Lung microvascular endothelial cell (primary cell): ENCODE measurements at places on chromosomes 5 and 9. TPM values are rescaled to one million over a fixed set of nuclear protein-coding genes. Genes with fewer than 3 reads are reported as not detected.

FGF10 gene
- total RNA-seq: not detected in 2 replicates

HAVCR1 gene
- total RNA-seq: not detected in 2 replicates

DNA sequence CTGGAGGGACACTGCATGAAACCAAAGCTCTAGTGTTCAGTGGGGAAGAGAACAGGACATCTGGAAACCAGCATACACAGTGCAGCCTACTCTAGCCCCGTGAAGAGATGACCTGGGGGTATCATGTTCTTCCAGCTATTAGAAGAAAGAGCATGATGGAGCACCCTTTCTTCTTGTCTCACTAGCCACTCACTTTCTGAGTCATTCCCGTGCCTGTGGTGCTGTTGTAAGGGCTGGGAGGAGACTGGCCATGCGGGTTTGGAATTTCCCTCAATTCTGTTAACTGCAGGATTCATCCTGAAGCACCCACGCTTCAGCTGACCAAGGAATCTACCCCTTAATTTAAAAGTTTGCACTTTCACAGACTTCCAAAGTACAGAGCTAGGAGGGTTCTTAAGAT lies 137.0 kb downstream of the COL23A1 start:
- no peak for DNase-seq

DNA sequence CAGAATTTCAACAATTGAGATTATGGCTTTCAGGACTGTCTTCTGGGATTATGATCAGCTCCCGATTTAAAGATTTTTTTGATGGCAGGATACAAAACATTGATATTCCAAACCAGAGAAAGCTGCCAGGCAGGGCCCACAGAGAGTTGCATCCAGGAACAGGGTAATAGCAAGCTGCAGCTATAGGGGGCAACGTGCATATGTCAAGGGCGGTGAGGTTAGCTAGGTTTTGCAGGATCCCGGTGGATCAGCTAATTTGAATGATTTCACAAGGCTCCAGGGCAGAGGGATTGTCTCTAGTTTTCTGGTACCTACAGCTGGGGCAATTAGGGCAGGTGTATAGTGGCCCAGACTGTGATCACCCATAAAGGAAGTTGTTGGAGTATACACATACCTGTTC lies 339.4 kb downstream of the CHSY3 start:
- DNase-seq: no peak

GRCh38 chr5:99815-100214 lies 7.8 kb downstream of the PLEKHG4B start:
- DNase-seq: no peak

- DNase-seq: no peak
Measured at GRCh38 chr5:40124367-40124766, 555.3 kb upstream of the PTGER4 start.

DNA sequence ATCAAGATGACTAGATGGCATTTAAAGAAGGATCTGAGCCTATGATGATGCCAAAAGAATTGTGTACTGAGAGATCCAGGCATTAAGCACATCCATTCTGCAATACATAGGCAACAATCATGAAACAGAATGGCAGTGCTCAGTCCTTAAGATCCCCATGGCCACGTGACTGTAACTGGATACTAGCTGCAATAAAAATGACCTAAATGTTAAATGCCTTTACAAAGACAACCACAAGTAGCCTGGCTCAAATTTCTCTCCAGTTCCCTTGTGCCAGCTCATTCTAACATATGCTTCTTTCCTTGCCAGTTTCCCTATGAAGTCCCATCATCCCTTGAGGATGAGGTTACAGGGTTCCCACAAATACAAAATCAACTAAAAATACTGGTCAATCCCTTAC lies 148.3 kb upstream of the GHR start:
- DNase-seq: no peak

DNA sequence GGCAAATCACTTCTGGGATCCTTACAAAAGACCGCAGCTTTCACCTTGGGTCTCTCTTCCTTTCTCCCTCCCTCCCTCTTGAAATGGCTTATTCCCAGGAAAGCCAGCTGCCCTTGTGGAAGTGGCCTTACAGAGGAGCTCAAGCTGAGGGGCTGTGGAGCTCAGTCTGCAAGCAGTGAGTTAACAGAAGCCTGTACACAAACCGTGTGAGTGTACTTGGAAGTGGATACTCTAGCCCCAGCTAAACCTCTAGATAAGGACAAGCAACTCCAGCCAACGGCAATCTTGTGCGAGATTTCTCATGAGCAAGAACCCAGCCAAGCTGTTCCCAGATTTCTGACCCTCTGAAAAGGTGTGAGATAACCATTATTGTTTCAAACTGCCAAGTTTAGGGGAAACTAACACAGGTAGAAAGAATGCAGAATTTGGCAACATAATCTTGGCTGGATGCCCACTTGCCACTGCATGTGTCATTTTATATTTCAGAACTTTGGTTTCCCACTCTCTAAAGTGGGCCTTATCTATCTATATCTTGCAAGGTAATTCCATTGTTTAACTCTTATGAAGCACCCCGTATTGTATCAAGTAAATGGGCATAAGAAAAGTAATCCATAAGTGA lies 85.6 kb downstream of the CDH18 start:
- no peak for DNase-seq

GRCh38 chr5:150434464-150434863 lies 15.1 kb downstream of the RPS14 start:
- no peak for DNase-seq

DNA sequence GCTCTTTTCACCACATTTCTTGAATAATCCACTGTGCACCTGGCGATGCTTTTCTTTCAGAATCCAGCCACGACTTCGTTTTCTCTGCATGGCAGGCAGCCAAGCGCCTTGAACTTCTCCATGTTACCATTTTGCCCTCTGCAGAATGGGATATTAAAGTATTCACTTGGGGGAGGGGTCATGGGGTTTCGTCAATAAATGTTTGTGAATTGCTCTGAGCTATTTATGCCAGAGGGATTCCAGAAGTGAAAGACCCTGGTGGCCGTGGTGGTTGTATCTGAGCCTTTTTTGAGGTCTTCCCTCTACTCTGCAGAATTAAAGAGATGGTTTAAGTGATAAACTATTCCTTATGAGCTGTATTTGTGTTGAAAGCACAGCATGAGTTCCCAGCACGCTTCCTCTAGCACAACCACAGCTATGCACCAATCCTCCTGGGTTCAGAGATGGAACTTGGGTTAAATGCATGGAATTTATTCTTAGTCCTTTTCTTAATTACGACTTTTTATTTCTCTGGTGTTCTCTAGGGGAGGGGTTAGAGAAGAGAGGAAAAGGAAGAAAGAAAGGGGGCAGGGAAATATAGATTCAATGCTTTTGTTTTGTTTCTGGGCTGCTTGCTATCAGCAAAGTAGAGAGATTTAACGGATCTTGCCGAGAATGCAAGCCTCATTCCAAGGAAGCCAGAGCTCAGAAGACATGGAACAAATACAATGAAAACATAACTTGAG lies 478.2 kb upstream of the TNC start:
- no peak for DNase-seq

- no peak for DNase-seq
Measured at GRCh38 chr9:122229485-122229837, 704 bp upstream of the LHX6 start.

- no peak for DNase-seq
Measured at GRCh38 chr5:176888016-176888864, 10.9 kb downstream of the HK3 start.

- peak; percentile 4 for DNase-seq
Measured at GRCh38 chr5:65663804-65664521, 39.1 kb downstream of the SHLD3 start.

DNA sequence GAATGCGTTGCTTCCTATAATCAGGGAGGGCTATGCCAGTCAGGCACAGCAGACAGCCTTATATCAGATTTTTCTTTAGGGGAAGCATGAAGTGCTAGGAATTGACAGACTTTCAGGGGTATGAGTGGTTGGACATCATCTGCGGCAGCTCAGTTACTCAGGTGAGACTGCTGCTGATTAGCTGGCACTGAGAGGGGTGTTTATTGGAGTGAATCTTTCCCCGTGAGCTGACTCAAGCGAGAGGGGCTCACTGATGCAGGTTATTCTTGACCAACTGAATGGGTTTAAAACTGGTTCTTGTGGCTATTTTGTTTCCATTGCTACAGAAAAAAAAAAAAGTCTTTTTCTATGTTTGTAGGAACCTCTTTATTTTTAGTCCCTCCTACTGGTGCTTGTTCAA lies 46.2 kb upstream of the TNPO1 start:
- DNase-seq: no peak

GRCh38 chr5:138448481-138449398 lies 9.9 kb downstream of the REEP2 start:
- DNase-seq: no peak

DNA sequence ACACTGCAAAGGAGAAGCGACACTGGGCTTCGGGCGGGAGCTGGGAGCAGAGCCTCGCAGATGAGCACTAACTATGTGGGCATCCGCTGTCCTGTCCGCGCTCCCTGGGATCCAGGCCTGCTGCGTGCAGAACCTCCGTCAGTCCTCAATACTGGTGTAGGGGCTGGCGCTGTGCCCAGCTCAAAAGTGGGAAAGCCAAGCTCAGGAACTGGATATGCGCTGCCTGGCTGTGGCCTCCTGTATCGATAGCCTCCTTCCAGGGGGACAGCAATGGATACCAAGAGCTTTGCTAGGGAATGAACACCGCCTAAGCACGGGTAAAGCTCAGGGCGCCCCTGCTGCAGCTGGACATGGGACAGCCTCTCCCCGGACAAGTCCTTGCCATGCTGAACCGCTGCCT lies 270.4 kb downstream of the NSG2 start:
- no peak for DNase-seq

DNA sequence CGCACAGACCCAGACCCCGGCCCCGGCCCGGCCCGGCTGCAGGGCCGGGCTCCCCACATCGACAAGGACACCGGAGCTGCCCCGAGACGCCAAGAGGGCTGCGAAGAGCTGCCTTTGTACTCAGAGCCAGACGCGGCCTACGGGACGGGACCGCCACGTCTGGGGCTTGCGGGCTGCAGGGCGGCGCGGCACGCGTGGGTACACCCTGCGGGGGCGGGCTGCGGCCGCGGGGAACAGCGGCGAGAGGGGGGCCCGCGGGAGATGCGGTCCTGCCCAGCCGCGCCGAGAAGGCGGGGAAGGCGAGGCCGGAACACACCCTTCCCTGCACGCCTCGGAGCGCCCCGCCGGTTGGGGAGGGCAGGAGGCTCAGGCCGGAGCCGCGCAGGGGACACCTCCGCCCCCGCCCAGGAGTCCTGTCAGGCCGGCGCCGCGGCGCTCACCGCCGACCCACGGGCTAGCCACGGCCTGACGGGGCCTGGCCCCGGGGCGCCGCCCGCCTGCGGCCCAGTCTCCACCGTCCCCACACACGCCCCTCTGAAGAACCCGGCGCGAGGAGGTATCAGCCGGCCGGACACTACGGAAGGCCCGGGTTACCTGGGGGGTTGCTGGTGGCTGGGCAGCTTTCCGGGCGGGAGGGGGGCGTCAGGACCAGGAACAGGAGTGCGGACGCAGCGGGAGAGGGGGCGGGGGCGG lies 478 bp downstream of the RAB14 start:
- DNase-seq: no peak

GRCh38 chr9:84166891-84167290 lies 173.7 kb downstream of the SLC28A3 start:
- no peak for DNase-seq

- DNase-seq: no peak
Measured at GRCh38 chr9:37066139-37066725, 32.2 kb upstream of the PAX5 start.

DNA sequence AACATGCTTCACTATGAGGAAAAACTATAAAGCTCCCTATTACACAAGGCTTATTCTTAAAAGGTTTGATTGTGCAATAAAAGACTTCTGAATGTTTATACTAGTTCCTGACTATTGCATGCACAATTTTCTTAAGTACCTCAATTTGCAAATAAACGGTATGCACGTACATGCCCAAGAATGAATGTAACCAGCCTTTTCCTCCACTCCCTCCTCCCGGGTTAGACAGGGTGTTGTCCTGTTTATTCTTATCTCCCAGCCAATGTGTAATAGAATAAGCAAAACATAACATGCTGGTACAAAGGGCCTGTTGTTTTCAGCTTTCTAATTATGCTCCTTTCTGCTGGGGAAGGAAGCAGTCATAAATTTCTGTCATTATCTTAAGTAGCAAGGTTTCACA lies 79.1 kb downstream of the AOPEP start:
- DNase-seq: no peak

DNA sequence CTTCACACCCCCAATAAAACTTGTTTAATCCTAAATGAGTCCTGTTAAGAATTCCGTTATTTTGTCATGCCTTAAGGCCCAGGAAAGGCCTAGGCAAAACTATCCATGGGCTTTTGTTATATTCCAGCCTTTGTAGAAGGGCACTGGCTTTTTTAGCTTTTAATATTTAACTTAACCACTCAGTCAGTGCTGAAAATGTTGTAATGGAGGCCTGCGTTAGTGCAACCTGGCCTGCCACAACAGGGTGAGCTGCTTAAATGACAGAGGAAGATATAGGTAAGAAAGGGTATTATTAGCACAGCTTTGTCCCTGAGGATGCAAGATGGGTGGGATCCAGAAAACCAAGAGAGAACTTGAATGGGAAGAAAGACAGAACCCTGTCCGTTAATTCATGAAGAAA lies 40.2 kb upstream of the PCAT7 start:
- no peak for DNase-seq

DNA sequence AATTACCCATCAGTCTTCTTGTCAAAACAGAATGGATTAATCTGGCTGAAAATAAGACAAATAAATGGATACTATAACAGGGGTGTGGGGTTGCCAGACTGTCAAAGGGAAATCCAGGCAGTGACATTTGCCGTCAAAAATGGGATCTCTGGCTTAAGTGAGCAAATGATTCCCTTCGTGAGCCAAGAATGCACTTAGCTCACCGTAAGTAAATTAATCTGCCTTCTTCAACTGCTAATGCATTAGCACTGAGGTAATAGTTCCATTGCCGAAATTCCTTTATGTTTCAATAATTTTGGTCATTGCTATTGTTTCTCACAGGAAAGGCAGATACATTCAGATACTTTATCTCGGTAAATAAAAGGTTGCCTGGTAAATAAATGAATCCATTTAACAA lies 377.8 kb downstream of the KIAA0825 start:
- no peak for DNase-seq

GRCh38 chr5:74639807-74640449 lies 600 bp downstream of the ENC1 start:
- peak; percentile 50 for DNase-seq

GRCh38 chr9:120161776-120162175 lies 418.2 kb downstream of the CDK5RAP2 start:
- DNase-seq: no peak

GRCh38 chr5:134462761-134463160 lies 51.1 kb upstream of the CDKN2AIPNL start:
- no peak for DNase-seq

CATSPER3 gene
- total RNA-seq: under 0.01 and 0.22 TPM in 2 replicates

- peak; percentile 86 for DNase-seq
Measured at GRCh38 chr9:81771571-81771970, 82.2 kb upstream of the TLE1 start.

- no peak for DNase-seq
Measured at GRCh38 chr9:108676355-108676754, 179.4 kb downstream of the ACTL7B start.
